ENCODE measurements at places on chromosomes 2 and 18.

DNA sequence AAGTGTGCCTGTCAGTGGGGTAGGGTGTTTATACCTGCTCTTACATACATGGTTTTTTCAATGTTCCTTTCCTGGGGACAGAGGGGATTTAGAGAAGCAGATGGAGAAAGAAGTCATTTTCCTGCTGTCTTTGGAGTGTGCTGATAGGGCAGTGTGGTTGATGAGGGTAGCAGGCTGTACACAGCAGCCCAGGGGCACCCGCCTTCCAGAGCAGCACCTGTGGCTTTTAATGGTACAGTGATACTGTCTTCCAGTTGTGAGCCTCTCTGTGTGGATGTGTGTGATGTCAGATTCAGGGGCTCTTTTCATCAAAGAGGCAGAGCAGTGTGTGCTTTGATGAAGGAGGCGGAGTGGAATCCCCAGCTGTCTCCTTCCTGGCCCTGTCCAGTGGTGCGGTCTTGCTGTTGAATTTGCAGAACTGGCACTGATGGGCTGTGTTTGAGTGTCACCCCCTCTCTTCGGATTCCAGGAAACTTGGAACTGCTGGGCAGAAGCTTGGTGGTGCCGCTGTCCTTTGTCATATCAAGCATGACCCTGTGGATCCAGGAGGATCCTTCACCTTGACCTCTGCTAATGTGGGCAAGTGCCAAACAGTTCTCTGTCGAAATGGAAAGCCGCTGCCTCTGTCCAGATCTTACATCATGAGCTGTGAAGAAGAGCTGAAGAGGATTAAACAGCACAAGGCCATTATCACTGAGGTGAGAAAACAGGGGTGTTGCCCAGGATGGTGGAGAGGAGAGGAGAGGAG lies 259.8 kb downstream of the PHLPP1 start:
- no peak for DNase-seq

GRCh38 chr2:190031969-190032618 lies 30.4 kb downstream of the MSTN start:
- DNase-seq, result no peak

- DNase-seq, result no peak
These were observed 38.3 kb downstream of the PAPOLG start for GRCh38 chr2:60794271-60794863.

GRCh38 chr2:190214426-190215194 lies 105.0 kb downstream of the HIBCH start:
- no peak for DNase-seq

DNA sequence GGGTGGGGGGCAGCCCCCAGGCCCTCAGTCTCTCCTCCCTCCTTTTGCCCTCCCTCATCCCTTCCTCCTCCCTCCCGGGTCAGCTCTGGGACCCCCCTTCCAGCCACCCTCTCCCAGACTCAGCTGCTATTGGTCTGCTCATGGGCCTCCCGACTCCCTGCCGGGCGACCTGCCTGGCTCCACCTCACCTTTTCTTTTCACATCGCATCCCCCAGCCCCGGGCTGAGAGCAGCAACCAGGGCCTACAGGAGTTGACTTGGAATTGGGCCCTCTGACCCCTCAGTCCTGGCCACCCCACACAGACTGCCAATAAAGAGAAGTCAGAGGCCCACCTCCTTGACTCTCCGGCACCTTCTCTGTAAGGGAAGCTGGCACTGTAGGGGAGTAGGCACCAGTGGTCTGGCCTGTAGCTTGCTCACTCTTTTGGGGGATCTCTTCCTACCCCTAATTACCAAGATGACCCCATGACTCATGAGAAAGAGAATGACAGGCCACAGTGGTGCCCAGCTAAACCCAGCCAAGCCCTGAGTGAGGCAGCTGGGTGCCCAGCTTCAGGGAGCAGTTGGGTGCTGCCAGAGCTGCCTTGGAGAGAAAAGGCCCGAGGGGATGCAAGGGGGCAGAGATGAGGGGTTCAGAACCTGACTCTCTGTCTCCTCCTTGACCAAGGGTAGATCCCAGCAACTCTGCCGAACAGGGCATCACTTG lies 2.0 kb upstream of the ECEL1 start:
- no peak for DNase-seq

DNA sequence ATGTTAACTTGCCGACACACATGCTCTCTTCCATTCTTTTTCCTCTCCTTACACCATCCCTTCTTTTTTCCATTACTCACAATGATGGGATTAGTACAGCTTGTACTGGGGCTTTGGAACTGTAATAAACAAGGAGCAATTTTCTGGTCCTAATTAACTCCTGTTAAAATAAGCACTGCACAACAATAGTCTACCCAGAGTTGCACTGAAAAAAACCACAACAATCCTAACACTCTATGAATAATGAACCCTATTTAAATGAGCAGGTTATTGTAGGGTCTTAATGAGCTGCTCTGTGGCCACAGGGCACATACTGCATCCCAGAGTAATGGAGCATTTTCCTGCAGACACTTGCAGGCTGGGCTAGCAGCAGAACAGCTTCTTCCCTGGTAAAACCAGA lies 380.3 kb downstream of the NRXN1 start:
- no peak for DNase-seq

DNA sequence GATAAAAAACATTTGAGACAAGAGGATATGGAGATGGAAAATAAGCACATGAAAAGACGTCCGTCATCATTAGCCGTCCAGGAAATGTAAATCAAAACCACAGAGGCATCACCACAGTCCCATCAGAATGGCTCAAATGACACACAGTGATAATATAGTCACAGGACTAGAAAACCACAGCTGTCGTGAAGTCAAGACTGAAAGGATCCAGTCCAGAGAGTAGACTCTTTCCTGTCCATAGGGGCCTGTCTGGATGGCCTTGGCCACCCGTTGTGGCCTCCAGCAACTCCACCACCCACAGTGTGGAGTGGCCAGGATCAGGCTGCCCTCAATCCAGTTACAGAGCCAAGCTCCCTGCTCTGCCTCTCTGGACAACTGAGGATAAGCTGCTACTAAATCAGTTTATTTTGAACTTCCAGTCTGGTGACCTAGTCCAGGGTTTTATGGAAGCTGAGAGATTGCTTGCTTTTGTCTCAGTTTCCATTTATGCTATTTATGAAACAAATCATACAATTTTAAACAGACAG lies 60.4 kb downstream of the RHOB start:
- DNase-seq, result no peak

DNA sequence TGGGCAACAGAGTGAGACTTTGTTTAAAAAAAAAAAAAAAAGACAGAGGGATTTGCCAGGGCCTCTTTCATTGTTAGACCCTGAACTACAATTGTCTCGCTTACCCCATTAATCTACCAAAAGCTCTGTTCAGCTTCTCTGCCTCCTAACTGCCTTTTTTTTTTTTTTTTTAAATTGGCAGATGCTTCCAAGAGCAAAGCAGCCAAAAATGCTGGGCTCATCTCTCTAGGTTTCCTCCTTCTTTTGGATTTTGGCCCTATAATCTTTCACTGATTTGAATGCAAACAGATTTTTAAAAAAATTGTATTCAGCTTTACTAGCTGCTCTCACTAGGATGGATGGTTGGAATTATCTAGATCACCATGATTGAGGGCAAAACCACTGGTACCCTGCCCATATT lies 33.2 kb upstream of the RAPGEF4 start:
- DNase-seq, result no peak

- DNase-seq, result no peak
These were observed 79.7 kb downstream of the BCL2L11 start for GRCh38 chr2:111200333-111200881.

DNA sequence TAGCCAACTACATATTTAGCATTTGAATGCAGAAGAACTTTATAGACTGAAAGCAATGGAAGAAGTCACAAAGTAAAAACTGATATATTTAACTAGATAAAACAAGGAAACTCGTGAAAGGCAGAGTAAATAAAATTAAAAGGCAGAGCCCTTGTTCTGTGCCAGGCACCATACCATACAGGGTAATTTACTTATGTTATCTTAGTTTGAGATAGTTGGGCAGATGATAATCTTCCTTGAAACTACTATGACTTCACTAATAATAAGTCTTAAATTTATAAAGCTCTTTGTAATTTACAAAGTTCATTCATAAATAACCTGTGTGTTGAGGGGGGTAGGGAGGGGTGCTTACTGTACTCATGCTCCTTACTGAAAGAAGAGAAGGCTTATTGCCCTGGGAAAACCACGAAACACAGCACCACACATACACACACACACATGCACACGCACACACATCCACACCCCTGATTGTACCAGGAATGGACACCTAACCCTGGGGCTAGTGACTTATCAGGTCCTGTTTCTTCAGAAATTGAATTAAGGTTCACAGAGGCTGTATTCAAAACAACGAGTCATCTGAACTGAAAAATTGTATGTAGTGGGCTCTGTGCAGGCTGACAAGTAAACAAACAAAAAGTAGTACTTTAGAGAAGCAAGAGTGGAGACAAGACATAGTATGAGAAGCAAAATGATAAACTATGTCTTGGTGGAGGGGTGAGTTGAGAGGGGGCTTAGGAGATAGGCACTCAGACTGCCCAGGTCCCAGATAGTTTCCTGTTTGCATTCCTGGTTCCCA lies 38.1 kb downstream of the AGFG1 start:
- no peak for DNase-seq

- no peak for DNase-seq
These were observed 125.7 kb upstream of the EPAS1 start for GRCh38 chr2:46171411-46171953.

- no peak for DNase-seq
These were observed 168.2 kb downstream of the FAM210A start for GRCh38 chr18:13558124-13558523.

GRCh38 chr2:158796652-158797051 lies 1.5 kb downstream of the DAPL1 start:
- no peak for DNase-seq

GRCh38 chr2:130729322-130730299 lies 741 bp downstream of the GPR148 start:
- no peak for DNase-seq

- DNase-seq, result no peak
These were observed 114.4 kb downstream of the NFATC1 start for GRCh38 chr18:79510046-79510685.

DNA sequence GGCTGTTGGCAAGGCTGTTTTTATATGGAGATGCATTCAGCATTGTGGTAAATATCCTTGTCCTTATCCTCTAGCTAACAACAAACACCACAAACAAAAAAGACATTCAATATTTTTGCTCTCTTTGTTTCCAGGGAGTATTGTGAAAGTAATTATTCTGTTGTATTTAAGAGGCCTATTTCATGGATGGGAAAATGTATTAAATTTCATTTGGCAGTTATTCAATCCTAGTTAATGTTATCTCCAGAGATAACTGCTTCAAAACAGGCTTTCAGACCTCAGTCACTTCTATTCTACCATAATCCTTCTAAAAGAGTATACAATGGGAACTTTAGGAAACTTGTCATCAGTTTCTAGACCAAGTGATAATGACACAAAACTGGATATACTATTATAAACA lies 280.5 kb upstream of the CCDC68 start:
- DNase-seq, result no peak

DNA sequence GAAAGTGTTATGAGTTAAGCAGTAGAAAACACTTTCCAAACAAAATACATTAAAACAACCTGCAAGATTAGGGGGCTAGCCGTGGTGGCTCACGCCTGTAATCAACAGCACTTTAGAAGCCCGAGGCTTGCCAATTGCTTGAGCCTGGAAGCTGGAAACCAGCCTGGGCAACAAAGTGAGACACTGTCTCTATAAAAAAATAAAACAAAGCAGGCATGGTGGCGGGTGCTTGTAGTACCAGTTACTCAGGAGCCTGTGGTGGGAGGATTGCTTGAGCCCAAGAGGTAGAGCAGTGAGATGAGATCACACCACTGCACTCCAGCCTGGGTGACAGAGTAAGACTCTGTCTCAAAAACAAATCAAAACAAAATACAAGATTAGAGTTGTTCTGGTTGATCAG lies 208.3 kb downstream of the ERBB4 start:
- no peak for DNase-seq

GRCh38 chr2:7270011-7270431 lies 352.8 kb downstream of the RNF144A start:
- no peak for DNase-seq

GRCh38 chr2:98761267-98761781 lies 30.4 kb upstream of the MGAT4A start:
- DNase-seq, result peak; percentile 65

GRCh38 chr2:143068509-143068908 lies 60.7 kb upstream of the ARHGAP15 start:
- no peak for DNase-seq

DNA sequence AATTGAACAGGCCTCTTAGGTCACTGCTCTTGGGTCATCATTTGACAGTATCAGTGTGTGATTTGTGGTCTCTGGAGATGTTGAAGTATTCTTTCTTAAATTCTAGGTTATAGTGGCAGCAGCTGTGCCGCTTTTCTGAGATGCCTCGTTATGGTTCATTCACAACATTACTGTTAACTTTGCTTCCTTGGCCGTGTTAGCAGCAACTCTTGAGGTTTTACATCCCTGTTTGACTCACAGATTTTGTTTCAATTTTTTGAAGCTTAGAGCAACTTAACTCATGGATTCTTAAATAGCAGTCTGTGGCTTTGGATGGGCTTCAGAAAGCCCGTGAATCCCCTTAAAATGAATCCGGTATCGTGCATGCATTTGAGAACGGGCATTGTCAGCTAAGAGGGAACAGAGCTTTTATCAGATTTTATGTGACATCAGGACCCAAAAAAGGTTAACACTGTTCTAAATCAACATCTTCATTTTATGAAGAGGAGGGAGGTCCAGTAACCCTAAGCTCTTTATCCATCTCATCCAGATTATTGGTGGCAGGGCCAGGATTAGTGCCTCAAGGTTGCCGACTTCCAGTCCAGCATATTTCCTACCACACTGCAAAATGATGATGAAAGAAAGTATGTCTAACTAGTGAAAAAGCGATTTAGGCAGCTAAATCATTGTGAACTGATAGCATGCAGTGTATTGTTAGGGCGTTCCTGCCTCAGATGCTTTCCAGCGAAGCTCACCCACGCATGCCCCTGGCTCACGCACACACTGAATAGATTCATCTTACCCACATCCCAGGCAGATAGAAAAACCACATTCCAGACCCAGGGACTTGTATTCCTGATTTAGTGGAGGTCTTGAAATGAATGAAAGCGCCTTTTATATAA lies 5.1 kb downstream of the TRIB2 start:
- no peak for DNase-seq

GRCh38 chr2:196341277-196341841 lies 170.0 kb upstream of the STK17B start:
- no peak for DNase-seq

DNA sequence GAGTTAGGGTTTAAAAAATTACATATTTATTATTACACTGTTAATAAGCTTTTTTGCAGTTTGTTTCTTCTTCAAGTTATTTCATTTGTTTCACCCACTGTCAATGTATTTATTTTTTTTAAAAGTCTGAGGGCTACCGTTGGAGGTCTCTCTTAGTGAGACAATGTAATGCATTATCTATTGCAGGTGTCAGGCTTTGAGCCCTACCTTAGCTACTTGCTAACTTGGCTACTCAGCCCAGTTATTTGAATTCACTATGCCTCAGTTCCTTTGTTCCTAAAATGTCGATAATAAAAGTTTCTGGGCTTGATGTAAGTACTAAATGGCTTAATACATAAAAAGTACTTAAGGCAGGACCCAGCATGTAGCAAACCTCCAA lies 458 bp upstream of the TFPI start:
- no peak for DNase-seq

GRCh38 chr2:125543968-125544514 lies 1111.9 kb upstream of the GYPC start:
- no peak for DNase-seq

- DNase-seq, result no peak
These were observed 164.9 kb downstream of the INHBB start for GRCh38 chr2:120510751-120511395.

Data from activated T-helper 9 cell treated with anti-CD3 and anti-CD28 coated beads, Interleukin-2, amount 50 U/mL, for 16 hours (primary cell).